ENCODE measurements at places on chromosomes 1 and 21. TPM values are rescaled to one million over a fixed set of nuclear protein-coding genes. Genes with fewer than 3 reads are reported as not detected.

DNA sequence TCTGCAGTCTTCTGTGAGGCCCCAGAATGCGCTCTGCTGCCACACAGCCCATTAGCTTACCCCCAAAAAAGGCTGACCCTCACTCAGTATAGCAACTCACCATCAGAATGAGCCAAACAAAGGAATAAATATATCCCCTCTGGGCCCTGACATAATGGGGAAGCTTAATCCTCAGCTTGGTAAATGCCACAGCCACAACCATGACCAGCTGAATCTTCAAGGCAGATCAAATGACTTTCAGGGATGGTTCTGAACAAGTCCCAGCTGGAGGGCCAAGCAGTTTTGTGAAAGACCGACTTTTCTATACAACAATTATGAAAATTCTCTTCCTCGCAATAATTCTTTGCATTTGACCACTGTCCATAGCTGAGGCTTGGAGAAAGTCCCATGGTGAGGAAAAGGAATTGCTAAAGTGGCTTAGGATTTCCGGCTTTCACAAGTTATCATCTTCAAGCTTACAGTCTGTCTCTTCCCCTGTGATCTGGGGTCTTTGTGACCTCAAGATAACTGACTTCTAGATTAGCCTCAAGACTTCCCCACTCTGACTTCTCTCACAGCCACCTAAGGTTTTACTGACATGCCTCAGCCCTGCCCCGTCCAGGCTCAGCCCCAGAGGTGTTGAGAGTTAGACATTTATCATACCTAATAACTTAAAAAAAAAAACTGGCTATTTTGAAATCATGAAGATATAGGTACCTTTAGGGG is 47.8 kb upstream of the PBX1 start:
- DNase-seq, result no peak

The APCS gene
- total RNA-seq, result not detected

- DNase-seq, result no peak
Measured at GRCh38 chr1:30950053-30950452, 41.5 kb upstream of the SDC3 start.

DNA sequence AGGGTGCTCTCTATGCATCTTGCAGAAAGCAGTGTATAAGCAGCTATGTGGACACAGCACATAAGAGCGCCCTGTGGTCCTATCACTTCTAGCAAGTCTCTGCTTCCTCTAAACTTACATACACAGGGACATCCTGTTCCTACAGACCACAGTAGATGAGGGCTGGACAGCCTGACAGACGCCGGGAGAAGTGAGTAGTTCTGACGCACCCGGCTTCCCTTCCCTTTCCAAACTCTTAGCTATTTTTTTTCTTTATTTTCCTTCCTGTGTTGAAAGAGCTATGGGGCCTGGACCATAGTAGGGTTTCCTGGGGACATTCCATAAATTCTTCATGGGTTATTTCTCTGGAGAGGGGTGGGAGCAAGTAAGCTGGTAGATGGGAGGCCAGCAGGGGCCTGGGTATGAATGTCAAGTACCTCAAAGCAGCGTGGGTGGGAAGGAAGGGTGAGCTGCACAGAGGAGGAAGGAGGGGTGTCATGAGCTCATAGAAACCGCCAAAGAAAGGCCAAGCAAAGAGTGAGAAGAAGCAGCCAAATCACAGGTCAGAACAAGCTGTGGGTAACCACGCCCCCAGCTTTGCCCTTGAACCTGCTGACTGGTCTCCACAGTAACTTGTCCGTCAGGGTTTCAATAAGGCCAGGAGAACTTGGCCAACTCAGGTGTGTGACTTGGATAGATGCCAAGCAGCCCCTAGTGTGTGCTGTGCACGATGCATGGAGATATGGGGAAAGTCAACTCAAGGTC is 36.6 kb downstream of the PLXNA2 start:
- DNase-seq, result peak; percentile 66

The TSPAN1 gene
- 0.98 TPM for total RNA-seq

DNA sequence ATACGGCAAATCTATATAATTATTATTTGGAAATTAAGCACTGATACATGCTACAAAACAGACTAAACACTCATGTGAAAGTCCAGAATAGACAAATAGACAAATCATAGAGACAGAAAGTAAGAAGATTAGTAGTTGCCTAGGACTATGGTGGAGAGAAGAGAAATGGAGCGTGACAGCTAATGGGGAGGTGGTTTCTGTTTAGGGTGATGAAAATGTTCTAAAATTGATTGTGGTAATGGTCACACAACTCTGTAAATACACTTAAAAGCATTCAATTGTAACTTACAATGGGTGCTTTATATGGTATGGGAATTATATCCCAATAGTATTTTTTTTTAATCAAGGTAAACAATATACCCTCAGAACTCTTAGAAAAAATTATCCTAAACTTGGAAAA is 20.4 kb upstream of the ITLN2 start:
- no peak for DNase-seq

The SLAMF1 gene
- not detected for total RNA-seq

The OR2L8 gene
- not detected for total RNA-seq

DNA sequence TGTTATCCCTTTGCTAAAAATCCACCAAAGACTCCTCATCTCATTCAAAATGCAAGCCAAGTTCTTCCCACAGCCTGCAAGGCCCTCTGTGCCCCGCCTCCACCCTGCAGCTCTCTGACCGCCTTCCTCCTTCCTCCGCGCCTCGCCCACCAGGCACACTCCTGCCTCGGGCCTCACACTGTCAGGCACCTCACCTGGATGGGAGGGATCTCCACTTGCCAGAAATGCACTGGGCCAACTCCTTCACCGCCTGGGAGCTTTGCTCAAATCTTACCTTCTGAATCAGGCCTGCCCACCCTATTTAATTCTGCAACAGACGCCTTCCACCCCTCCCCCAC is 26.2 kb downstream of the PGBD5 start:
- DNase-seq, result no peak

- no peak for DNase-seq
Measured at GRCh38 chr1:115364046-115364779, 26.2 kb upstream of the NGF start.

The FAM177B gene
- total RNA-seq, result not detected

DNA sequence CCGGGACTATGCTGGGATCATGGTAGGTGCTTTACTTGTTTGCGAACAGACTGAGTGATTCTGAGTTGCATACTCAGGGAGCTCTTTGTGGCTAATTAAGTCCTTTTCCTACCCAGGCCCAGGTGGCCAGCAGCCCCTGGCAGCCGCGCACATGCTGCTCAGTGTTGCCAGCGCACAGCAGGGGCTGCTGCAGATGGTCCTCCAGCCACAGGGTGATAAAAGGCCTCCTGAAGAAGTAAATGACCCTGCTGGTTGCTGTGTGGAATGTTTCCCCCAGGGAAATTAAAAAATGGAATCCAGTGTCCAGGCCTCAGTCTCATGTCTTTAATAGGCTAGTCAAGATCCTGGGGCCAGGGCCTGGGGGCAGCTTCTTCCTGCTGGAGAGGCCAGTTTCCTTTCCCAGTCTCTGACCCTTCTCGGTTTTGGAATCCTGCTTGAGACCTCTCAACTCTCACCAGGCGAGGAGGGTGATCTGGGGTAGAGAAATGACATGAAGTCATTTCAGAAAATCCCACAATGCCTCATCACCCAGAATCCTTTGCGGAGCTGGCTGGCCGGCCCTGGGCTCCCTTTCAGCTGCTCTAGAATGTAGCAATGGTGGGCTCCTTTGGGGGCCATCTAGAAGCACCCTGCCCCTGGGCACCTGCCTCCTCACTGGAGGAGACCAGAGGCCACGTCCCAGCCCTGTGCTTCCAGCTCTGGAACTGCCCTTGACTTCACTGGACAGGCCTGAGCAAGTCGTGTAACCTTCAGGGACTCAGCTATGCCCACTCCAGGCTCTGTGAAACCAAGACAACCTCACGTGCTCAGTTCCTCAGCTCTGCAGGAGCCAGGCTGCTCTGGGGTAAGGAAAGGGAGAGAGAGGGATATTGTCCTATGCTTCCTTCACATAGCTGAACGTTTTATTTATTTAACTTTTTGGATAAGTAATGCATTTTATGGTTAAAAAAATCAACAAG is 131.4 kb downstream of the MRPS6 start:
- DNase-seq, result no peak

DNA sequence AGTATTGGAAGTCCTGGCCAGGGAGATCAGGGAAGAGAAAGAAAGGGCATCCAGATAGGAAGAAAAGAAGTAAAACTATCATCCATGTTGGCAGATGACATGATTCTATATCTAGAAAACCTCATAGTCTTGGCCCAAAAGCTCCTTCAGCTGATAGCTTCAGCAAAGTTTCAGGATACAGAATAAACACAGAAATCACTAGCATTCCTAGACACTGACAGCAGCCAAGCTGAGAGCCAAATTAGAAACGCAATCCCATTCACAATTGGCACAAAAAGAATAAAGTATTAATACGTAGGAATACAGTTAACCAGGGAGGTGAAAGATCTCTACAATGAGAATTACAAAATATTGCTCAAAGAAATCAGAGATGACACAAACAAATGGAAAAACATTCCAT is 44.6 kb downstream of the ZFYVE9 start:
- no peak for DNase-seq

DNA sequence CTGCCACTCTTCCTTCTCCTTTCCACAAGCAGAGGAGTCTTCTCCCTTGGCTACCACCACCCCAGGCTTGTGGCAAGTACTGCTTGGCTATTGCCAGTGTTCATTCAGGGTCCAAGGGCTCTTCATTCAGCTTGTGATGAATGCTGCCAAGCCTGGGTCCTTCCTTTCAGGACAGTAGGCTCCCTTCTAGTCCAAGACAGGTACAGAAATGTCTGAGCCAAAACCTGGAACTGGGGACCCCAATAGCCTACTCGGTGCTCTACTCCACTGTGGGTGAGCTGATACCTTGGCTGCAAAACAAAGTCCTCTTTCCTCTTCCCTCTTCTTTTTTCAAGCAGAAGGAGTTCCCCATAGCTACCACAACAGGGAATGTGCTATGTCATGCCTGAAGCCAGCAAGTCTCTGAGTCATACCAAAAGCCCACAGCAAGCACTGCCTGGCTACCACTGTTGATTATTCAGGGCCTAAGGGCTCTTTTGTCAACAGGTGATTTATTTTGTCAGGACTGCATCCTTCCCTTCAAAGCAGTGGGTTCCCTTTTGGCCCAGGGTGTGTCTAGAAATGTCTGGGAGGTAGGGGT is 268.9 kb downstream of the HHAT start:
- DNase-seq, result no peak

GRCh38 chr1:53559854-53560580 is 100.8 kb downstream of the DMRTB1 start:
- DNase-seq, result no peak

The GPR52 gene
- total RNA-seq, result 1.9 TPM

- DNase-seq, result no peak
Measured at GRCh38 chr1:41499591-41499990, 15.1 kb upstream of the EDN2 start.

The OR14K1 gene
- total RNA-seq, result not detected

DNA sequence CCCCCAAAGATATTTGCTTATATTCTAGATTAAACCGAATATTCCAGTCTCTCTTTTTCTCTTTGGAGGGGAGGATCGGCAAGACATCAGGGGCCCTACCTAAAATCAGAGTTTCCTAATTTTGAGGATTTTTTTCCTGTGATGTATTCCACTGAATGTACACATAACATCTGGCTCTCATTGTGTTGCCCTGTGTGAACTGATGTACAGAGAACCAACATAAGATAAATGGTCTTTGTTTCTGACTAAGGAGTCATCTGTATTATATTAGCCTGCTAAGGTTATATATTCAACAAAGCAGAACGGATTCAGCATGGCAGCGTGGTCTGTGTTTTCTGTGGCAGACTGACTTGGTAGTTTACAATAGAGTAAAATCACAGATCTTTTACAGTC is 114.8 kb upstream of the NCAM2 start:
- DNase-seq, result no peak

GRCh38 chr21:46152927-46153246 is 2.5 kb downstream of the FTCD start:
- DNase-seq, result peak; percentile 61

The CYP4A11 gene
- total RNA-seq, result not detected

- no peak for DNase-seq
Measured at GRCh38 chr1:223887747-223888418, 42.1 kb upstream of the TP53BP2 start.

- no peak for DNase-seq
Measured at GRCh38 chr1:219296430-219297355, 123.0 kb downstream of the LYPLAL1 start.

DNA sequence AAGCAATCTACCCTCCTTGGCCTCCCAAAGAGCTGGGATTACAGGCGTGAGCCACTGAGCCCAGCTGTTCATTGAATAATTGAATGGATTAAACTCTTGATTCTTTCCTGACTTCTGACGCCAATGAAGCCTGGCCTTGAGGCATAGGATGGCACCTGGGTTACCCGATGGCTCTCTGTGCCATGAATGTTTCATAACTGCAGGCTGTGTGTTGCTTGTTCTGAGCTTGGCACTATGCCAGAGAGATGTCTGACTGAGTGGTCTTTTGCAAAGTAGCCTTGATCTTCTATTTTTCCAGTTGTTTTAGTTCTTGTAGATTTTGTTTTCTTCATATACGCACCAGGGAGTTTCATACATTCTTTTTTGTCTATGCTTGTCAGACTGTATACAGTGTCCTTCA is 38.5 kb upstream of the AK4 start:
- no peak for DNase-seq

The RHCE gene
- 0.75 TPM for total RNA-seq

The LENEP gene
- not detected for total RNA-seq

DNA sequence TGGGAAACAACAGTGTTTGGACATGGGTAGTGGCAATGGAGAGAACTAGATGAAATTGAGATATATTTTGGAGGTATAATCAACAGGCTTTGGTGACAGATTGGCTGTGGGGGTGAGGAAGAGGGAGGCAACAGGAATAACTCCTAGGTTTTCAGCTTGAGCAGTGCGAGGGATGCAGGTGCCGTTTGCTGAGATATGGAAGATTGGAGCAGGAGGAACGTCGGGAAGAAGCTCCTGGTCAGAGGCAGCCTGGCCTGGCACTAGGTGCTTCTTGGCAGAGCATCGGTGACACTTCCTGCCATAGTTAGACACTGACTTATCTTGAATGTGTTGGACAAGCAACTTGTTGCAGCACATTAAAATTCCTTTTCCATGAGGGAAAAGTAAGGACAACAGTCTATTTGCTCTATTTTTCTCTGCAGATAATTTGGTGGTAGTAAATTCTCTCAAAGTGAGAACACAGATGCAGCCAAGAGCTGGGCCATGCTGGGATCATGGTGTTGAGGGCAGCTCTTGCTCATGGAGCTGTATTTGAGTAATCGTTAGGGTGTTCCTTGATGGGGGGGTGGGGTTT is 21.5 kb upstream of the MYSM1 start:
- no peak for DNase-seq

- DNase-seq, result no peak
Measured at GRCh38 chr1:94255476-94255875, 18.1 kb upstream of the ARHGAP29 start.

DNA sequence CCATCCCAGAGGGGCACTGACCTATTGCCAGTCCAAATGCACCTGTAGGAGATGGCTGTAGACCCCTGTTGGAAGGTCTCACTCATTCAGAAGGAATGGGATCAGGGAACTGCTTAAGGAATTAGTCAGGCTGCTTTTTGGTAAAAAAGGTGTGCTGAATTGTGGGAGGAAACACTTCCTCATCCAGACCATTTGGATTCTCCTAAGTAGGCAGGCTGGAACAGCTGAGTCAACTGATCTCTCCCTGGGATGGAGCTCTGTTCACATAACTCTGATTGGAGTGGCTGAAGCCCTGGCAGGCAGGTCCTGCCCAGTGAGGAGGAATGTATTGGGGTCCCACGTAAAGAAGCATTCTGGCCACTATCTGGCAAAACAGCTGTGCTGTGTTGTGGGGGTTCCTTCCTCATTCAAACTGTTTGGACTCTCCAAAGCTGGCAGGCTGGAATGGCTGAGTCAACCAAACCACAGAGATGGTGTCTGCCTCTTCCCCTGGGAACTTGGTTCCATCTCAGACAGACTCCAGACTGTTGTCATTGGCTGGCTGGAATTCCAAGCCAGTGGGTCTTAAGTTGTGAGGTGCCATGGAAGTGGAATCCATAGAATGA is 70.7 kb upstream of the PDC start:
- no peak for DNase-seq
